Activated naive CD8-positive, alpha-beta T cell treated with anti-CD3 and anti-CD28 coated beads, Interleukin-2, amount 50 U/mL, for 24 hours (primary cell): ENCODE measurements at places on chromosomes 2 and 18.

- no peak for DNase-seq
Observed at GRCh38 chr2:205858275-205858674, 176.0 kb downstream of the NRP2 start.

DNA sequence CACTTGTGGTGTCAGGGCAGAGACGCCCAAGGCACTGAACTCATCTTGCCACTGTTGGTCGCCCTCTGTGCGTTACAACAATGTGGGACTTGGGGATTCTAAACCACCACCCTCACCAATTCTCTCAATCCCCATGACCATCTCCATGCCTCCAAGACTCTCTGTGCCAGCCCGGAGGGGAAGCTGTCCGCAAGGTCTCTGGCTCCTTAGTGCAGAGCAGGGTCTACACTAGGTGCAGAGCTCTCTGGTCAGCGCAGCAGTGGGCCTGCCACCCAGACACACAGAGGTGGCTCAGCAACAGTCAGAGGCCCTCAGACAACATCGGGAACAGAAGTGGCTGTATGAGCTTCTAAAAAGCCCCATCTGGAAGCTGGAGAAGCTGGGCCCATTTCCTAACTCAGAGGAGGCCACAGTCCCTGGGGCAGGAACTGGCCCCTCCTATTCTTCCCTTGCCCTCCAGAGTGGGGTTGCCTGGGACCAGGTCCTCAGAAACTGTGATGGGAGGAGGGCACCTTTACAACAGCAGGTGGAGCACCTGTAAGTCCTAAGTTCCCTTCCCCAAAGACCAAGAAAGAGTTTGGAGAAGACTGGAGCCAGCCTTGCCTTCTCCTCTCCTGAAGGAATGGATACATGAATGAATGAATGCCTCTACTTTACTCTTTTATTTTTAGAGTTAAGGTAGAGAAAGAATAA, 37.7 kb downstream of the SERTAD2 start:
- no peak for DNase-seq

- DNase-seq, result no peak
Observed at GRCh38 chr18:34809451-34810072, 99.5 kb downstream of the DTNA start.

DNA sequence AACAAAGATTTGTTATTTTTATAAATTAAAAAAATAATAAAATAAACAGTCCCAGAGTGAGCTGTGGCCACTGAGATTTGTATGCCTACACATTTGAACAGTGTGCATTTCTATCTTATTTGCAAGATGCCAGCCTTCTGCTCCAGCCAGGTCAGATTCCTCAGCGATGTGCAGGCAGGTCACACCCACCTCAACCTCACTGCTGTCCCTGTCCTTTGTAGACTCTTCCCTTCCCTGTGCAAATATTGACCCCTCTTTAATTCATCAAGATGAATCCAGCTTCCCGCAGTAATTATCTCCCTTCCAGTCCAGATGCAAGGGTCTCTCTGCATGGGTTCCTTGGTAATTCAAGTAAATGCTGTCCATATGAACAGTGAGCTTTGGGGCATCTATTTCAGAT, 256.2 kb downstream of the PIEZO2 start:
- no peak for DNase-seq

DNA sequence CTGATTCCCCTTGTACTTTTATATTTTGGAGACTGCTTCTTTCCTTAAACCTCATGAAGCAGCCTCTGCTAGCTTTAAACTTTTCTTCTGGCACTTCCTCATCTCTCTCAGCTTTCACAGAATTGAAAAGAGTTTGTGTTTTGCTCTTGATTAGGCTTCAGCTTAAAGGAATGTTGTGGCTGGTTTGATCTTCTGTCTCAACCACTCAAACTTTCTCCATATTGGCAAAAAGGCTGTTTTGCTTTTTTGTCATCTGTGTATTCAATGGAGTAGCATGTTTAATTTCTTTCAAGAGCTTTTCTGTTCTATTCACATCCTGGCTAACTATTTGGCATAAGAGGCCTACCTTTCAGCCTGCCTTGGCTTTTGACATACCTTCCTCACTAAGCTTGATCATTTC, 36.3 kb upstream of the MSTN start:
- no peak for DNase-seq

GRCh38 chr18:67935638-67936037, 419.1 kb upstream of the DSEL start:
- no peak for DNase-seq

- no peak for DNase-seq
Observed at GRCh38 chr2:223860809-223861738, 23.7 kb upstream of the AP1S3 start.

GRCh38 chr2:206521612-206522011, 78.3 kb downstream of the ADAM23 start:
- DNase-seq, result no peak

DNA sequence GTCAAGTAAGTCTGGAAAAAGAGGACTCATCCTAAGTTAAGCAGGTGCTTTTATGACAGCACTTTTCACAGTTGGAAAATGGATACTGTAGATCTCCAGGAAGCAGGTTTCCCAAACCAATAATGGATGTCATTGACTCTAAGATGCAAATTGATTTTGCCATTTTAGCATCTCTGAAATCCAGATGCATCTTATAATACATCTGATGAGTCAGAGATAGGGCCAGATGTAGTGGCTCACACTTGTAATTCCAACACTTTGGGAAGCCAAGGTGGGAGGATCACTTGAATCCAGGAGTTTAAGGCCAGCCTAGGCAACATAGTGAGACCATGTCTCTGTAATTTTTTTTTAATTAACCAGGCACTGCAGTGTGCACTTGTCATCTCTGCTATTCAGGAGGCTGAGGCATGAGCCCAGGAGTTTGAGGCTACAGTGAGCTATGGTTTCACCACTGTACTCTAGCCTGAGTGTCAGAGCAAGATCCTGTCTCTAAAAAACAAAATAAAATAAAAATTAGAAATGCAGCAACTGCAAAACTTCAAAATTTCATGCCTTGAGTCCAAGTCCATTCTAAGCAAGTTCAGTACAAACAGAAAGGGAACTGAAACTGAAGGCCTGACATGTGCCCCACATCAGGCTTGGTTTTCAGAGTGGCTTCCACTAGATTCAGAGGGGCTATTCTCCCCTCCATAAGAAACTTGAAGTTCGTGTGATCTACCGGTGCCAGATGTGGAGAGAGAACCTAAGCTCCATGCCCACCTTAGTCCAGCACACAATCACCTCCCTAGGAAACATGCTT, 267.8 kb upstream of the NCKAP5 start:
- DNase-seq, result no peak

- DNase-seq, result no peak
Observed at GRCh38 chr2:218904176-218904575, 23.5 kb downstream of the WNT10A start.

DNA sequence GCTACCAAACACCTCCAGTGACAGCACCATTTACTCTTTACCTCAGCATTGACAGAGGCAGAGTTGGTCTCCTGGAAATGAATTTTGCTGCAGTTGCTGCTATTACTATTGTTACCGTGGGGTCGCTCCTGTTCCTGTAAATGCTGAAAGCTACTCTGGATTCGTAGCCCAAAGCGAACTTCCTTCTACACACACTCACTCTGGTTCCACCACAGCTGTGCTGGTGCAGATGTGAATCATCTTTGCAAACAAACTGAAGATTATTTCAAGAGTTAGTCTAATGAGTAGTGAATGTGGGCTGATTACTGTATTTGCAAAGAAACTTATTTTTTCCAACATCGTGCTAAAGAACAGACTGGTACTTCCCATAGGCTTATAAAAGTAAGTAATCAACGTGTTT, 304.0 kb downstream of the LPIN1 start:
- no peak for DNase-seq

GRCh38 chr2:105398336-105399206, at the start of gene FHL2:
TSS of gene FHL2 (minus strand) at chr2:105399051. CDS start at chr2:105386516, 12,535 bp downstream.
- DNase-seq, result peak; percentile 75

GRCh38 chr2:200454927-200455801, 54.7 kb downstream of the KCTD18 start:
- no peak for DNase-seq

DNA sequence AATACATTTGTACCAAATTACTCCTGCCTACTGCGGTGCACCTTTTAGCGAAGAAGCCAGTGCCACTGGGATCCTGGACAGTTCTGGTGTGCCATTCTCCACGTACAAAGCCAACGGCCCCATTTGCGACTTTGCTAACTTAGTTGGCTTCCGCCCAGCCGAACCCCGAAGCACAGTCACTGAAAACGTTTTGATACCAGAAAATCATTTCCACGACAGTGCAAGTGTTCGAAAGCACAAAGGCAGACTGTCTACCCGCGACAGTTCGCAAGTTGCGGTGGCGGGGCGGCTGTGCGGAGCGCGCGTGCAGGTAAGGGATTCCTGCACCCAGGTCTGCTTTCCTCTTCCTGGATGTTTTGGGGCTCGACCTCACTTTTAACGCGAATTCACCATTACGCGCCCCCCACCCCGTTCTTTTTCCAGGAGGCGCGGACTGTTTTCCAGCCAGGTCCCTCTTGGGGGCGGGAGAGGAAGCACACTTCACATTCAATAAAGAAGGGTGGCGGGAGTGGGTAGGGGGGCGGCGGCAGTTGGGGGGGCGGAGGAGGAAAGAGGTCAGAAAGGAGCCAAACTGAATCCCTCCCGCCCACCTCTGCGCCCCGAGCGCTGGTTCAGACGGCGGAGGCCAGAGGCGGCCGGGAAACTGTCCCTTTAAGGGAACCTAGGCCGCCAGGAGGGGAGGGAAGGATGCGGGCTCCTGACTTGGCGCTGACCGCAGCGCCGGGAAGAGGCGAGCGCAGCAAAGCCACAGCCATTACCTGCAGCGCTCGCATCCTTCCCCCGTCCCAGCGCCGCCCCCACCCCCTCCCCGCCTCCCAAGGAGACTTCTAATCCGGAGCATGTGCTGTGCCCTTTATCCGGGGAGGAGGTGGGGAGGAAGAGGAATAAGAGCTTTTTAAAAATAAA, 107.4 kb upstream of the KCTD1 start:
- DNase-seq, result no peak

- DNase-seq, result no peak
Observed at GRCh38 chr2:118979152-118979861, 37.3 kb downstream of the MARCO start.

DNA sequence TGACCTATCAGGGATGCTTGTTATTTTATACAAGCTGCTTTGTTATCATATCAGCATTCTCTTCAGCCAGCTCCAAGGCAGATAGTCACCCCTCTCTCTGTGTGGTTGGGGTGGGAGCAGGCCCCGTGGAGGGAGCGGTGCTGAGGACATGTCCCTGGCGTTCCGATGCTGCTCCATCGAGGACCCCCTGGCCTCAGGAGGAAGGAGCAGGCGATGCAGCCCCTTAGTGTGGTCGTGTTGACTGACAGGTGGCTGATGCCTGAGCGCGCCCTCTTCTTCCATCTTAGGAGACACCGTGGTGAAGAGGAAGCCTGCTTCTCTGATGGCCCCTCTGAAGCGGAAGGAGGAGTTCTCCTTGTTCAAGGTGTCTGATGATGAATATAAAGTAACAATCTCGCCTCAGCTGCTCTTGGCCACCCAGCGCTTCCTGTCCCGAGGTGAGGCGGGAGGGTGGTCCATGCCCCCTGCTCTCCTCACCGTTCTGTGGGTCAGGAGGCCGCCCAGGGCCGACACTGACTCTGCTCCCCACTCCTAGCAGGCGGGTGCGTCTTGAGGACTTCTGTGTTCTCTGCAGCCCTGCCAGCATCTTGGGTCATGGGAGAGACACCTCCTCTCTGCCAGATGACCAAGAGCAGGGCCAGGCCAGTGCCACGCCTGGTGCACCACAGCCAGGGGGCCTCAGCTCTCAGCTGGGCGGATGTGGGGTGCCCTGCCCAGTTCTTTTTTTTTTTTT, 10.6 kb downstream of the CNNM3 start:
- no peak for DNase-seq

DNA sequence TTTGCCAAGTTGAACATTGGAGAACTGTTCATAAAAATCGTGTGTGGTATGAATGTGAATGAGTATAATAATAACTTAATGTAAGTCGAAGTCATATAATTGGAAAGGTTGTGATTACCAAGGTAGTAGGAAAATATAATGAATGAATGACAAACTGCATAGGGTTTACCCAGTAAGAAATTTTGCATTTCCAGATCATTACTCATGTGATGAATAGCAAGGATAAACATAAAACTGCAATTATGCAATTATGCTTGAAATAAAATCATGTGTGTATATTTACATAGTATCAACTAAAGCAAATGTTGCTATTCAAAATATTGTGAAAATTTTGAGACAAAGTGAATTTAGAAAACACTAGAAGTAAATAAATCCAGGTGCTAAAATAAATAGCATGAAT, 1108.7 kb upstream of the TMEFF2 start:
- DNase-seq, result no peak

DNA sequence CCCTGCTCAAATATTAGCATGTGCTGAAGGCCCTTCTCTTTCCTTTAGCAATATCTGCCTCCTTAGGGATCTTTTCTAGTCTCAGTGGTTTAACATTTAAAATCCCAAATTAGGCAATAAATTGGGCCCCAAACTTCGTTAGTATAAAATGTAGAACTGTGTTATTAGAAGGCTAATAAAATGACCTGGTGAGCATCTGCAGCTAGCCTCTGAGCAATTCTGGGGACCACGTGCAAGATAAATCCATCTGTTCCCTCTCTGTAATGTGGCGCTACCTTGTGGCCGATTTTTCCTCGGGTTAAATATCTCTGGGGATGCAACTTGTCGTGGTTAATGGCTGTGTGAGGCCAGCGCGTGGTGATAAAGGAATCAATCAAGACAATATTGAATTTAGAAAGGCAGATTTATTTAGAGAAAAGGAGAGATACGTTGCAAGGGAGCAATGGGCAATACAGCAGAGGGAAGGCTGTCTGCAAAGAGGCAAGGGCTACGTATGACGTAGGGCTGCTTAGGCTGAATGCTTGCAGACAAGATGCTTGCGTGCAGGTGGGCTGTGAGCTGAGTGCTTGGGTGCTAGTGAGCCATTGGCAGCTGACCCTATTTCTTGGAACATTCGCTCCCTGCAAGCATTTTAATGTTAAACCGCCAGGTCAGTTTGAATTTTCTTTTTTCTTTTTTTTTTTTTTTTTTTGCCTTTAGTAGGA, 18.5 kb upstream of the IL36G start:
- no peak for DNase-seq

DNA sequence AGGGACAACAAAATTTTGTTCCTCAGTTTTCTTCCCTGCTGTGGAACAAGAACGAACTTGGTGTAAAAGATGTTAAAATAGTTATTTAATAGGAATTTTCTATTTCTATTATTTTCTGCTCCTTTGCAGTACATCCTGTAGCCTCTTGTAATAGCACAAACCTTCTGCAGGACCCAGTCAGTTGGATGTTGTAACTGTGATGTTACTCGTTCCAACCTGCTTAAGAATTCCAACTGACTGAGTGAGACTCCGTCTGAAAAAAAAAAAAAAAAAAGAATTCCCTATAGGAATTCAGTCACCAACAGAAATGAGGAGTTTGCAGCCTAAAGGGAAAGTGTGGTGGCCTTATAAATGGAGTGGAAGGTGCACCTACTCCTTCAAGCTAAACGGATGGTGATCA, 46.4 kb upstream of the CDH20 start:
- DNase-seq, result no peak

DNA sequence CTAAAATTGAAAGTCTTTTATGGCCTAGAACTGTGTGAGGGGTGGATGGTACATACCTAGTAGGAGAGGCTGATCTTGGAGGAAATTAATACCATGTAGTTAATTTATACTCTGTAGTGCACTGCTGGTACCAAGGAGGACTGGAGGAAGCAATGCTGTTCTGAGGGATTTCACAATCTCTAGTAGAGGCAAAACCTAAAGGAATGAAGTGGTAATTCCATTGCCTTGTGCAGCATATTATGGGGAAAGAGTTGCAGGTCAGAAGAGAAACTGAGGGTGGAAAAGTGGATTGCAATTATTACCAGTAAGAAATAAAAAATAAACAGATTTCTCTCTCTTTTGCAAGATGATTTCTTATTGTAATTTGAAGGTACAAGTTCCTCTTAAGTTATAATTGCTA, 2.2 kb downstream of the ABI2 start:
- no peak for DNase-seq

GRCh38 chr2:157836531-157836930, 39.6 kb downstream of the ACVR1 start:
- DNase-seq, result no peak
